Right lobe of liver (tissue), 6 donors: ENCODE measurements at places on chromosomes 3 and 15. TPM values are rescaled to one million over a fixed set of nuclear protein-coding genes. Genes with fewer than 3 reads are reported as not detected.

DNA sequence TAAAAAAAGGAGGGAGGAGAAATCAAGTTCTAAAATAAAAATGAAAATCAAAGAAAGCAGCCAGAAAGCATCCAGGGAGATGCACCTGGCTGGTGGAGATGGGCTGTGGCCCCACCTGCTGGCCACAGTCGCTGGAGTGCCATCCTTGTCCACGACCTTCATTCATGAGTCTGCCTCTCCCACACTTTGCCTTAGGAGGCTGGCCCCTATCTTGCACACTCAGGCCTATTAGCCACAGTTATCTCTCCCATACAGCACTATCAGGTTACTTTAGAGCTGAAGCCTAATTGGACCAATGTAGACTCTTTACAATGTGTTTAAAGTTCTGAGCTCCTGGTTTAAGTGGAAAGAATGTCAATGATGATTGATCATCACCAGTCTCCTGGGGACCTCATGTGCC, 392.0 kb upstream of the RORA start:
- DNase-seq: peak; percentile 63
- H3K27ac ChIP-seq: no peak overlapping the region
- no peak overlapping the region for H3K4me3 ChIP-seq
- H3K4me1 ChIP-seq: no peaks in the 10 kb centered on the region

GAP43 gene
- total RNA-seq: not detected

- H3K4me3 ChIP-seq: no peak overlapping the region
- no peak overlapping the region for H3K27ac ChIP-seq
- H3K27me3 ChIP-seq: no peaks in the 10 kb centered on the region
- H3K36me3 ChIP-seq: no peaks in the 10 kb centered on the region
- no peaks in the 10 kb centered on the region for H3K4me1 ChIP-seq
These were observed 14.7 kb downstream of the PPARG start for GRCh38 chr3:12303534-12303933.

GRCh38 chr15:44710236-44711095, 657 bp downstream of the PATL2 start:
- H3K4me3 ChIP-seq: peak overlapping the region; percentile 94
- no peaks in the 10 kb centered on the region for H3K4me1 ChIP-seq
- no peak for DNase-seq
- peak overlapping the region; percentile 100 for H3K27ac ChIP-seq
- H3K27me3 ChIP-seq: no peaks in the 10 kb centered on the region

GRCh38 chr3:32937331-32937730, 14.1 kb upstream of the CCR4 start:
- no peaks in the 10 kb centered on the region for H3K36me3 ChIP-seq
- no peak overlapping the region for H3K4me3 ChIP-seq
- H3K4me1 ChIP-seq: no peaks in the 10 kb centered on the region
- H3K27ac ChIP-seq: no peak overlapping the region

- peak overlapping the region; percentile 21 for H3K4me3 ChIP-seq
- DNase-seq: no peak
- H3K27me3 ChIP-seq: no peaks in the 10 kb centered on the region
- H3K4me1 ChIP-seq: peaks cover 14% of the 10 kb centered on the region
- H3K27ac ChIP-seq: no peak overlapping the region
These were observed 42.5 kb downstream of the EPHB3 start for GRCh38 chr3:184604039-184604601.

DNA sequence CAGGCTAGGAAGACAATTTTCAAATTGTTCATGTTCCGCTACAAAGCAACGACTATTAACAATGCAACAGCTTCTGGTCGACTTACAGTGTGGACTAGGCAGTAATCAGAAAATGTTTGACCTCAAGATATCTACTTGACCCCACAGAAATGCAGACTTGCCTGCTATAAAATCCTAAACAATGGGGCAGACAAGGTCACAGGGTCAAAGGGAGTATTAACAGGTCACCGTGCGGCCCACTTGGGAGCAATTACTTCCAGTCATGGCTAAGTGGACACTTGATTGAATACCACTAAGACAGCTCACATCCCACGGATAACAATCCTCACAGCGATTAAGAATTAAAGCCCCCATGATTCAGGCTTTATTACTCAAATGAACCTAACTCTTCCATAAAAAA, 58.9 kb downstream of the FOXP1 start:
- DNase-seq: no peak
- no peaks in the 10 kb centered on the region for H3K4me1 ChIP-seq
- no peaks in the 10 kb centered on the region for H3K36me3 ChIP-seq
- H3K27ac ChIP-seq: no peak overlapping the region

- no peaks in the 10 kb centered on the region for H3K27me3 ChIP-seq
- H3K36me3 ChIP-seq: no peaks in the 10 kb centered on the region
- no peak for DNase-seq
- H3K27ac ChIP-seq: no peak overlapping the region
These were observed 133.3 kb downstream of the TNIK start for GRCh38 chr3:171326717-171327440.

DNA sequence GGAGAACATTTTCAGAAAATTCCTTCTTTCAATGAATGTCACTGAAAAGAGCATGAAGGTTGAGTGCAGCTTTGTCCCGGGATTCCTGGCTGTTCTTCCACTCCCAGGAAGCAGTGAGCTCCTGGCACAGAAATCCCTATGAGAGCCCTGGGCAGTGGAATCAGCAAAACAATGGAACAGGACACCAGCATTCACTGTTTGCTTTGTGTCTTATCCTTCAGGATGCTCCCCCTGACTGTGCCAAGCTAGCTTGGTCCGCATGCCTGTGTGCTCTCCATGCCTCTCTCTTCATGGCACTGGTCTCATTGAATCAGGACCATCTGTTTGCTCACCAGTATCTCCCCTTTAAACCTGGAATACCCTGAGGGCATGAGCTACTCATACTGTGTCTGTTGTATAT, 102.0 kb upstream of the GADL1 start:
- H3K36me3 ChIP-seq: no peaks in the 10 kb centered on the region
- no peaks in the 10 kb centered on the region for H3K4me1 ChIP-seq
- H3K27me3 ChIP-seq: no peaks in the 10 kb centered on the region
- no peak overlapping the region for H3K4me3 ChIP-seq
- DNase-seq: no peak

DNA sequence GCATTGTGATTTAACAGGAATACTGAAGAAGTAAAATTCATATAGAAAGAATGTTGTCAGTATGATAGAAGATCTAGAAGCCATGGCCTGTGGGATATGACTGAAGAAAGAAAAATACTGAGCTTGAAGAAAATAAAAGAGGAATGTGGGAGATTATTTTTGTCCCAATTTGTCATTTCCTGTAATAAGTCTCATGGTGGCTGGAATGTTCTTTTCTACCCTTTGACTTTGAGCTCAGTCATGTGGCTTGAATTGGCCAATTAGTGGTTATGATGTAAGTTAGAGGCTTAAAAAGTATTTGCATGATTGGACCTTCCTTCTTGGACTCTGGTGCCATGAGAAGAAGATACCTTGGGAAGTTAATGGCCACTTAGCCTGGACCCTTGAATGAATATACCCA, 14.1 kb downstream of the APH1B start:
- no peak for DNase-seq
- no peak overlapping the region for H3K27ac ChIP-seq
- no peak overlapping the region for H3K4me3 ChIP-seq
- no peaks in the 10 kb centered on the region for H3K27me3 ChIP-seq

CLCN2 gene
- total RNA-seq: 2.7 TPM

GRCh38 chr3:64548200-64548889, 139.5 kb downstream of the ADAMTS9 start:
- H3K36me3 ChIP-seq: no peaks in the 10 kb centered on the region
- no peak overlapping the region for H3K4me3 ChIP-seq
- no peak overlapping the region for H3K27ac ChIP-seq
- H3K27me3 ChIP-seq: no peaks in the 10 kb centered on the region

DNA sequence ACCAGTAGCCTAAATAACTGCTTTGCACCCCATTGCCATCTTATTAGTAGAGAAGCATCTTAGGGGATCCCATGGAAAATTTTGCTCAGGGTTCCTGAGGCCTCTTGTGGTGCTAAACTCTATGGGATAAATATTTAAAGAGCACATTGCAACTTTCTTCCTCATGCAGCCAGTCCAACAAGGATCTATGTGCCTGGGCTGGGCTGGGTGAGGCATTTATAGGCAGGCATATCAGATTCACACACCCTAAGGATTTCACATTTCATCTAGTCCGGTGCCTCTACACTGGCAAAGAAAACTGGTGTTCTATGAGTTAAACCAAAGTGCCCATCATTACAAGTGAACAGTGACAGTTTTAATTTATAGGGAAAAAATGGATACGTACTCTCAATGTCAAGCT, 512.3 kb downstream of the EDEM1 start:
- DNase-seq: no peak
- no peak overlapping the region for H3K4me3 ChIP-seq
- H3K36me3 ChIP-seq: no peaks in the 10 kb centered on the region
- H3K27me3 ChIP-seq: no peaks in the 10 kb centered on the region
- no peaks in the 10 kb centered on the region for H3K4me1 ChIP-seq

TCAIM gene
- total RNA-seq: 39.1 TPM

PSTPIP1 gene
- total RNA-seq: 1.8 TPM

GRCh38 chr3:79066481-79066880, 701.3 kb downstream of the ROBO1 start:
- no peak overlapping the region for H3K4me3 ChIP-seq
- no peaks in the 10 kb centered on the region for H3K27me3 ChIP-seq
- H3K27ac ChIP-seq: no peak overlapping the region
- DNase-seq: no peak

GOLGA6B gene
- 0.19 TPM for total RNA-seq

DNA sequence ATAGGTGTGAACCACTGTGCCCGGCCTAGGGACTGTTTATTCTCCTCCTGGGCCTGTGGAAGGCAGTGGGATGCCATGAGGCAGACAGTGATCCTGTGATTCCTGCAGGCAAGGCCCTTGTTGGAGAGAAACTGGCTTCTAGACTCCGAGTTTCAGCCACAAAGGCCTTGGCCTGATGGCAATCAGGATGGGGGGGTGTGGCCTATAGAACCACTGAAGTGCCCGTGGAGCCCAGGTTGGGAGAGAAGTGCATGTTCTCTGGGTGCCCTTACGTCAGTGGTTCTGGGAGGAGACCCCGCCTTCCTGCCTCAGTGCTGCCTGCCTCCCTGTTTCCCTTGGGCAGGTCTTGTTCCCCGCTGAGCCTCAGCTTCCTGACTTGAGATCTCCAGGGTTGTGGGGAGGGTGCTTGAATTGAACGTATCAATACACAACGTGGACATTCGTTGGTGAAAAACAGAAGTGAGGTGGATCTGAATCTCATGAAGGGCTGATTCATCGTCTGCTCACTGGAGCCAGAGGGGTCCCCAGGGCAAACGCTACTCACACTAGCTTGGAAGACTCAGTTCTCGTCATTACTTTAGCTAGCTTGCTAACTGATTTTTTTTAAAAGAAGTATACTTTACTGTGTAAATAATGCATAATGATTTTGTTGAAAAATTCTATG, 31.8 kb downstream of the IRAK2 start:
- DNase-seq: no peak
- H3K4me3 ChIP-seq: no peak overlapping the region
- no peaks in the 10 kb centered on the region for H3K27me3 ChIP-seq
- peak overlapping the region; percentile 81 for H3K27ac ChIP-seq

DNA sequence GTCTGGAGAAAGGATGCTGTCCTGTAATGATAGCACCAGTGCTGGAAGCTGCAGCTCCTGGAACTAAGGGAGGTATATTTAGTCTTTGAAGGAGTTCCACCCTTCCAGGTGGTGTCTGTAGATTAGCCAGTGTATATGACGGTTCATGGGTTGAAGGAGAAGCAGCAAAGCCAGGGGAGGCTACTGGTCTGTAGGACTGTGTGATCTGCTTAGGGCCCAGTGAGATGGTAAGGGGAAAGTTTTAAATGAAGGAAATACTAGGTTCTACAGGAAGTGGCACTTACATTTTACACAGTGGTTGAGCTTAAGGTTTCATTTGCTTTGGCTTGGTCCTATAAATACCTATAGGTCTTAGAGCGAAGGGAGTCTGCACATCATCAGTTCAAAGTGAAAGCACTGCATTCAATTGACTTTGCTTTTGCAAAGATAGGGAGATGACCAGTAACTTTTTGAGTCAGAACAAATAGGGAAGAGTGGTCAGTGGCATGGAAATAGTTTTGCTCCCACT, 5.6 kb downstream of the SLC25A38 start:
- H3K27me3 ChIP-seq: no peaks in the 10 kb centered on the region
- no peak overlapping the region for H3K27ac ChIP-seq
- H3K36me3 ChIP-seq: peaks cover 44% of the 10 kb centered on the region
- H3K4me1 ChIP-seq: peaks cover 7% of the 10 kb centered on the region

SLMAP gene
- total RNA-seq: 21.1 TPM

SMCO1 gene
- not detected for total RNA-seq

DNA sequence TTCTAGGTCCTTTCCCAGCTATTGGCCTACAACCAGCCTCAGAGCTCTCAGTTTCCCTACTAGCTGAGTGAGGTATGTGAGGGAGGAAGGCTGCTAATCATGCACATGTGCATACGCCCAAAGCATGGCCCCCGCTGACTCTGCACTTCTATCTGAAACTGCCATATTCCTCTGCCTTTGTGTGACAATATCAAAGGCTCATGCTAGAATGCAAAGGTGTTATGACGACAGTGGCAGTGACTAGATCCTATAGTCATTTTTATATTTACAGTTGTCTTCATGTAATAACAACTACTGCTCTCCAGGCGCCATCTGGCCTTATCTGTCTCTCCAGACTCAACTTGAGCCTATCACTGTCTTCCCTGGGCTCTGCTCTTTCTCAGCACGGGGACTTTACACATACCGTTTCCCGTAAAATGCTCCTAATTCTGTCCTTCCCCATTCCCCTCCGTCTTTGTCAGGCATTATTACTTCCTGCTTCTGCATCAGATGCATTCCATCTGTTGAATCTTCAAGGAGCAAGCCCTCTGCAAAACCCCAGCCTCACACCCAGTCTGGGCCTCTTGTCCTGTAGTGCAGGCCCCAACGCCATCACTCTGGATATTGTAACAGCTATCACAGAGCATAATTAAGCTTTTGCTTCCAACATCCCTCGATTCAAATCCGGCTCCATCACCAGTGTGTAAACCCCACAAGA, 102.5 kb downstream of the PDCD6IP start:
- H3K4me1 ChIP-seq: no peaks in the 10 kb centered on the region
- H3K27ac ChIP-seq: no peak overlapping the region
- no peaks in the 10 kb centered on the region for H3K36me3 ChIP-seq
- no peaks in the 10 kb centered on the region for H3K27me3 ChIP-seq
- no peak overlapping the region for H3K4me3 ChIP-seq

GRCh38 chr3:32493437-32494414, 8.9 kb downstream of the CMTM6 start:
- no peaks in the 10 kb centered on the region for H3K27me3 ChIP-seq
- no peak for DNase-seq
- H3K4me3 ChIP-seq: no peak overlapping the region
- H3K4me1 ChIP-seq: peaks cover 21% of the 10 kb centered on the region

ADAMTS9 gene
- total RNA-seq: 9.9 TPM

RAB7A gene
- total RNA-seq: 122 TPM

SPINK8 gene
- not detected for total RNA-seq

EBLN2 gene
- total RNA-seq: 1.6 TPM

GRCh38 chr3:122754929-122755328, 38.7 kb downstream of the HSPBAP1 start:
- no peak for DNase-seq
- no peaks in the 10 kb centered on the region for H3K27me3 ChIP-seq
- no peaks in the 10 kb centered on the region for H3K36me3 ChIP-seq
- H3K27ac ChIP-seq: no peak overlapping the region
- peaks cover 7% of the 10 kb centered on the region for H3K4me1 ChIP-seq
- H3K4me3 ChIP-seq: no peak overlapping the region
